ENCODE measurements at places on chromosomes 1 and 21. TPM values are rescaled to one million over a fixed set of nuclear protein-coding genes. Genes with fewer than 3 reads are reported as not detected.

RGS18 gene
- total RNA-seq = not detected

GRCh38 chr1:36872126-36872754 lies 162.1 kb downstream of the GRIK3 start:
- DNase-seq = no peak

GRCh38 chr1:18901952-18902522 lies 318 bp downstream of the ALDH4A1 start:
- DNase-seq = no peak

DNA sequence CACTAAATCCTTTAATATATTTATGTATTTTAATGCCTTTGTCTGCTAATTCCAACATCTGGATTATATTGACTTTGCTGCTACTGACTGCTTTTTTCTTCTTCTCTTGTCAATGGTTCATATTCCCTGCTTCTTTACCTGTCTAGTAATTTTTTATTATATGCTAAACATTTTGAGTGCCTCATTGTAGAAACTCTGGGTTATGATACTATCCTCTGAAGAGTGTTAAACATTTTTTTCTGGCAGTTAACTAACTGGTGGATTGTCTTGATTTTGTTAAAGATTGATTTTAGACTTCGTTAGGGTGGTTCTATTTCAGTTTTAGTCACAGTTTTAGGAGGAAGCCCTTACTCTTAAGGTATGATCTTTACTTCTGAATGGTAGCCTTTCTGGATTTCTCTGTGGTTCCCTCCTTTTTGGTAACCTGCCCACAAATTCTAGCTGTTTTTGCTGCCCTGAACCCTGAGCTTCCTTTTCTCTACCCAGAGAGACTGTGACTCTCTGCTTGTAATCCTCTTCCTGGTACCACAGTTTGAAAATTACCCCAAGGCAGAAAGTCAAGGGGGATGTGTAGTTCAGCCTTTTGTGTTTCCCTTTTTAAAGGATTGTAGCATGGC lies 81.9 kb downstream of the DHRS3 start:
- no peak for DNase-seq

- no peak for DNase-seq
These were observed 86.2 kb downstream of the KCND3 start for GRCh38 chr1:111903148-111903870.

DNA sequence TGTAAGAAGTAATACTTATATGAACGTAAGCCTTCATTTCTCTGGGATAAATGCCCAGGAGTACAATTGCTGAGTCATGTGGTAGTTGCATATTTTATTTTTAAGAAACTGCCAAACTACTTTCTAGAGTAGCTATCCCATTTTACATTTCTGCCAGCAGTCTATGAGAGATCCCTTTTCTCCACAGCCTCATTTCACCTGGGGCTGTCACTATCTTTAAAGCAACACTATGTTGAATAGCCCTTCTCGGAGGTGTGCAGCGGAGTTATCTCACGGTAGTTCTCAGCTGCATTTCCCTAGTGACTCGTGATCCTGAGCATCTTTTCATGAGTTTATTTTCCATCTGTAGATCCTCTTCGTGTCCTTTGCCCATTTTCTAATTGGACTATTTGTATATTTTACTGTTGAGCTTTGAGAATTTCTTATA lies 93.4 kb downstream of the ADARB1 start:
- DNase-seq = no peak

DNA sequence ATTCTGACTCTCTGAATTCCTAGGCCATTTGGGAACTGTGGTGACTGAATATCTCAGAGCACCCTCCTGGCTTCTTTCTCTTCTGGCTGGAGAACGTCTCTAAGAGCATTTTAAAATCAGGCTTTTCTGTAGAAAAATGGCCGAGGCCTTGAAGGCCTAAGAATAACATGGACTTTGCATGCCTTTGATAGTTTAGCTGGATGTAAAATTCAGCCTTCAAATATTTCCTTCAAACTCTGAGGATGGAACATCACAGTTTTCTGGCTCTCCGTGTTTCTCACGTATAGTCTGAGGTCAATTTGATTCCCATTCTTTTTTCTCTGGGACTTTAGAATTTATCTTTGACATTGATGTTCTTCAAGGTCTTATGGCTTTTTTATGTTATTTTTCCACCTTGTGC lies 34.0 kb downstream of the ARHGEF16 start:
- DNase-seq = no peak

DNA sequence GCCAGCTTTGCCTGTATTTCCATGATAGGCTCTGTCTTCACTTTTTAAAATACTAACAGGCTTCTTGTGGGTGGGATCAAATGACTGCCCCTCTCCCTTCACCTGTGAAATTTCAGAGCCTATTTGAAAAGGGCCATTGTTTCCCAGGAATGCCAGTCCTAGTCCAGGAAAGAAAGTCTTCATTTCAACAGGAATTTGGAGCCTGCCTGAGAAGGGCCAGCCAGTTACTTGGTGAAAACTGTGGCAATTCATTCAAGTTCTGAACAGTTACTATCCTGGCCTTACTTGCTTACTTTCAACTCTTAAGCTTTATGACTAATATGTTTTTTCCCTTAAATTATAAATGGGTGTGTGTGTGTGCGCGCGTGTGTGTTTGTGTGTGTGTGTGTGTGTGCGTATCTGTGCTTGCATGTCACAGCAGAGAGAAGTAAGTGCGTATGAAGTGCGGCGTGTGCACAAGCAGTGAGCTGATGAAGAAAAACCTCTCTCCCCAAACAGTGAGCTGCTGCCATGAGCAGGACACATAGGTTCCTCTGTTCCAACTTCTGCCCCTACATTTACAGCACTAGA lies 67.5 kb upstream of the RNPC3 start:
- no peak for DNase-seq

GRCh38 chr1:205147191-205147835 lies 25.5 kb upstream of the RBBP5 start:
- no peak for DNase-seq
